ENCODE measurements at places on chromosomes 3 and 15. TPM values are rescaled to one million over a fixed set of nuclear protein-coding genes. Genes with fewer than 3 reads are reported as not detected.

DNA sequence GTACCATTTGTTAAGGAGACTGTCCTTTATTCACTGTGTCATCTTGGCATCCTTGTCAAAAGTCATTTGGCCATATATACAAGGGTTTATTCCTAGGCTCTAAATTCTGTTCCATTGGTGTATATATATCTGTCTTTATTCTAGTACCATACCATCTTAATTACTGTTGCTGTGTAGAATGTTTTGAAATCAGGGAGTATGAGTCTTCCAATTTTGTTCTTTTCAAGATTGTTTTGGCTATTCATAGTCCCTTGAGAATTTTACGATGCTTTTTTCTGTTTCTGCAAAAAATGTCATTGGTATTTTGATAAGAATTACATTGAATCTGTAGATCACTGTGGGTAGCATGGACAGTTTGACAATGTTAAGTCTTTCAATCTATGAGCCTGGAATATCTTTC lies 28.7 kb downstream of the PFN2 start:
- DNase-seq = no peak

DNA sequence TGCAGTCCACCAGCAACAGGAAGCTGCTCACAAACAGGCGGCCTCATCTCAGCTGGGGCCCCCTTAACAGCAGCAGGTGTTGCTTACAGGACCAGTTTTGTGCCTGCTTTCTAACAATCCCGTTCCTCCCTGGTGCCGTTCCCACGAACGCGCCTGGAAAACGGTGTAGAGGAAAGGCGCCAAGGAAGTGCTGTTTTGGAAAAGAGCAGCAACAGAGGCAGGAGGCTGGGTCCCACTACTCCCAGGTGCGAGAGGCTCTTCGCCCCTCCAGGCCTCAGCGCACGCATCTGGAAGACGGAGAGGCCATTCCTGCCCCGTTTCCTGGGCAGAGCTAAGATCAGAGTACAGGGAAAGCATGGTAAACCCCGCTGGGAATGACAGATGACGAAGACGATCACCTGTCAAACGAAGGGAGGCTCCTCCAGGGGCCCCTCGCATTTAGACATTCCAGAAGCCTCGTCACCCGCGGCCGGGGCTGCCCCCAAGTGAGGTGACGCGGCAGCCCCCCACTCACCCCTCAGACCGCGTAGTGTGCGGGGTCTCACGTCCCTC lies 603 bp downstream of the SCAPER start:
- no peak for DNase-seq

DNA sequence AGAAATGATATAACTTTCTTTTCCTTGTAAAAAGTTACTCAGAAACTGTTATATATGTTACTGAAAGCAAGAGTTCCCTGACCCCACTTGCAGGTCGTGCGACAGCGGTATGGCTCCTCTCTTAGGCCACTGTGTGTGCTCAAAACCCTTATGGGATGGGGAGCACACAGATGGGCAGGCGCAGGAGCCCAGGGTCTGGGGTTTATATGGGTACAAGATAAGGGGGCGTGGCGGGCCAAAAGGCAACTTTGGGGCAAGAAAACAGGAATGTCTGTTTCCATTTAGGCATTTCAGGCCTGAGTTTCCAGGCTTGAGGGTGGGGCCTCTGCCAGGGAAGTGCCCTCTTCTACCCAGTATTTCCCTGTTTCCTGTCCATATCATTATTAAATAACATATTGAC lies 736.5 kb downstream of the VGLL3 start:
- no peak for DNase-seq

DNA sequence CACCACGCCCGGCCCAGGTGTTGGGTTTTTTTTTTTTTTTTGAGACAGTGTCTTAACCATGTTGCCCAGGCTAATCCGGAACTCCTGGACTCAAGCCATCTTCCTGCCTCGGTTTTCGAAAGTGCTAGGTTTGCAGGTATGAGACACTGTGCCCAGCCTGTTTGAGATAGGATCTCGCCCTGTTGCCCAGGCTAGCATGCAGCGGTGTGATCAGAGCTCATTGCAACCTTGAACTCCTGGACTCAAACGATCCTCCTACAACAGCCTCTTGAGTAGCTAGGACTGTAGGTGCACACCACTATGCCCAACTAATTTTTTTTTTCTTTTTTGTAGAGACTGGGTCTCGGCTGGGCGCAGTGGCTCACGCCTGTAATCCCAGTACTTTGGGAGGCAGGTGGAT lies 20.3 kb upstream of the ITPKA start:
- no peak for DNase-seq

- DNase-seq = no peak
Observed at GRCh38 chr15:75112848-75113492, 88.7 kb upstream of the C15orf39 start.

DNA sequence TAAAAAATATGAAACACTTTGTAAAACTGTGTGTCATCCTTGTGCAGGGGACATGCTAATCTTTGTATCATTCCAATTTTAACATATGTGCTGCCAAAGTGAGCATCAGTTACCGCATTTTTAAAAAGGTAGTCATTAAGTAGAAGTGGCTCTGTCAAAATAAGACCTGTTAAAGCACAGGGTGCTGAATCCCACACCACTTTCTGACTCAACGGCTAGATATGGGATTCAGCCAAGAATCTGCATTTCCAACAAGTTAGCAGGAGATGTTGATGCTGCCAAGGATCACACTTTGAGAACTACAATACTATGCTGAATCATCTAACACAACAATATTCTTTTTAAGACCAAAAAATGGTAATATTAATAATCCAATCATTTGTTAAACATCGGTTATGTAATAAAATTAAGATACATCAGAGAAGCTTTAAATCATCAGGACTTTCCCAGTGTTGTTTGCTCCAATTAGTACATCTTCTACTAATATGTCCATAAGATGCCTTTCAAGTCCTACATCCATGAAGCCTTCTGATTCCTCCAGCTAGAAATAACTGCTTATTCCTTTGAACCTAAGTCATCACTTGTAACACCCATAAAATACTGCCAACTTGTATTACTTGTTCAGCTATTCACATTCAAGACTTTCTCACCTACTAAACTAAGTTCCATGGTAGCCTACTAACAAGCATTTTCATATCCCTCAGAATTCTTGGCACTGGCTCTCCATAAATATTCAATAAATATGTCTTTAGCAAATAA lies 71.1 kb downstream of the TBL1XR1 start:
- DNase-seq = no peak

- DNase-seq = no peak
Observed at GRCh38 chr3:179045719-179046402, 25.7 kb downstream of the ZMAT3 start.

GRCh38 chr3:197728487-197728886 lies 8.2 kb downstream of the RUBCN start:
- no peak for DNase-seq

- DNase-seq = no peak
Observed at GRCh38 chr15:47844437-47844836, 127.1 kb downstream of the SEMA6D start.

DNA sequence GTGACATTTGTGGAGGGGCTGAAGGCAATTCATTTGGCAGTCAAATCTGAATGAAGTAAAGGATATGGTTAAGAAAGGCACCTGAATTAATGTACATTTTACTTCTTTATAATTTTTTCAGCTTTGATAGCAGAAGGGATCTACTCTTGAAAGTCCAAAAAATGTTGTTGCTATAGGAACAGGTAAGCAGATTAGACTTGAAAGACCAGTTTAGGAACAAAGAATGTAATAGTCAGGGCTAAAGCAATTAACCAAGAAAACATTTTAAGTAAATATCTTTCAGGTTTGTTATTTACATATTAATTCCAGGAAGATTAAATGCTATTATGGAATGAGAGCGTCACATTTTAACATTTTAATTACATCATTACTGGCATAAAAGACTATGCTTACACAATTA lies 1.1 kb downstream of the ATP13A4 start:
- no peak for DNase-seq

- no peak for DNase-seq
Observed at GRCh38 chr3:126889276-126890201, 93.4 kb upstream of the PLXNA1 start.

DNA sequence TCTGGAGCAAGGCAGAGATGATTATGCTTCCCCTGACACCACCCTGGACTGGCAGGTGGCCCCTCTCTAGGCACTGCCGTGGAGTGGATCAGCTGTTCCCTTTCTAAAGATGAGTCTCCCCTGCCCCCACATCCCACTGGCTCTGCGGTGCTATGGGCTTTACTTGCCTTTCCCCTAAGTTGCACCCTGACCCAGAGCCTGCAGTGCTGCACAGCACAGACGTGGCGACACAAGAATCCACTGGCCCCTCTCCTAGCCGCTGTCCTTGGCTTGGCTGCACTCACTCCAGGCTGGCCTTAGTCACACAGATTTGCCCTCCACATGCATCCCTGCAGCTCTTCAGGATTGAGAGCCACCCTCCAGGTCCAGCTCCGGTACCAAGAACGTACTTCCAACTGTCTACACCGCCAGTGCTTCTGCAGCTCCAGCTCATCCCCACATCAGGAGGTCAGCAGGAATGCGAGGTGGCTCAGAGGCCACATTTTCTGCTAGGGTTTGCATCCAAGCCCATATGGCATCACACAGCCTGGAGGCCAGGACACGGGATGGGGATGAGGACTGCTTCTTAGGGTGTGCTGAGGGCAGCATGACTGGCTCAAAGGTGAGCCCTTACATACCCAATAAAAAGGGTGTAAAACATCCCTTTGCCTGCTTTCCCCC lies 82.4 kb upstream of the RASGRF1 start:
- no peak for DNase-seq

- DNase-seq = no peak
Observed at GRCh38 chr3:9949115-9949514, 3.1 kb downstream of the PRRT3 start.

DNA sequence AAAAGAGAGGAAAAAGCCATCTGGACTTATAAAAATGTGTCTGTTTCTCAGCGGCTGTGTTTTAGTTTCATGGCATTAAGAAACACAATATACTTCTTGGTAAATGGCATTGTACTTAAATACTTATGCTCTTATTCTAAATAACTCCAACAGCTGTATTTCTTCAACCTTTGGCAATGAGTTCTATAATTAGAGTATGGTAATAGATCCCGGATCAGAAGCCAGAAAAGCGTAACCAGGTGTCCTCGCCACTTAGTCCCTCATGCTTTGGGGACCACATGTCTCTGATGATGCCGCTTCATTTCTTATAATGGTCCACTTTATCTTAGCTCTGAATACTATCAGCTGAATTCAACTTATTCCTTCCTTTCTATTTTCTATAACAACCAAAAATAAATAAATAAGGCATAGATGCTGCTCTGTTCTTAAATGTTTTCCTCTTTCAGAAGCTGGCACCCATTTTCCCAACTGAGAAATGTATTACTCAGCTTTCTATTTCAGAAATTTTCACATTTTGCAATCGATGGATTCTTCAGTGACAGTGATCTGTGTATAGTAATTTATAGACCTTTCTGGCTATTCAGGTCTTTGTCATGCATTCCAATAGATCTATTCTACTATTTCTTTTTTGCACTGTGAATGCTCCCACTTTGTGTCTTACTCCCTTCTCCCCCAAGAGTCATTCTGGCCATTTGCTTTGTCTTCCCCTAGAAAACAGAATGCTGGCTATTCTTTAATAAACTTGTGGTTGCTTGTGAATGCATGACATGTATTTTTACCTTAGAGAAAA lies 87.6 kb upstream of the KBTBD8 start:
- DNase-seq = no peak

GRCh38 chr3:141388823-141389621 lies 20.7 kb downstream of the ZBTB38 start:
- no peak for DNase-seq

DNA sequence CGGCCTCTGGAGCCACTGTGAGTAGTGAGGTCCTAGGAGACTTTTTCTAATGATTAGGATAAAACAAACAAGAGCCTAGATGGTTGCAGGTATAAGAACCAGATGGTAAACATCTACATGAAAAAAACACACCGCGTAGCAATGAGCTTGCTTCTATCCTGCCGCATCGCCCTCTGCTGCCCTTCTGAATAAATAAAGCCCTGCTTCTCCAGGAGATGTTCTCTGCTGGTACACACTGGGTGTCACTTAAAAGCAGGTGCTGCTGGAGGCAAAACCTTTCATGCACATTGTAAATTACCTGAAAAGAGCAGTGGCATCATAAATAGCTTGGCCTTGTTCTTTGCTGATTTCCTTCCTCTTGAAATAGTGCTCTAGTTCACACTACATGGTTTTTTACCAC lies 164.4 kb upstream of the TOPAZ1 start:
- no peak for DNase-seq

- DNase-seq = peak; percentile 20
Observed at GRCh38 chr15:73800662-73801345, 47.7 kb upstream of the INSYN1 start.

- DNase-seq = no peak
Observed at GRCh38 chr3:181329024-181329423, 339.5 kb upstream of the DNAJC19 start.

GRCh38 chr15:91445695-91446228 lies 345.7 kb downstream of the SV2B start:
- DNase-seq = no peak

GRCh38 chr3:123448536-123449101 lies at the start of gene ADCY5:
Gene ADCY5, minus strand, starts transcription at chr3:123449090. Its CDS starts 545 bp downstream, at chr3:123448545.
- no peak for DNase-seq

DNA sequence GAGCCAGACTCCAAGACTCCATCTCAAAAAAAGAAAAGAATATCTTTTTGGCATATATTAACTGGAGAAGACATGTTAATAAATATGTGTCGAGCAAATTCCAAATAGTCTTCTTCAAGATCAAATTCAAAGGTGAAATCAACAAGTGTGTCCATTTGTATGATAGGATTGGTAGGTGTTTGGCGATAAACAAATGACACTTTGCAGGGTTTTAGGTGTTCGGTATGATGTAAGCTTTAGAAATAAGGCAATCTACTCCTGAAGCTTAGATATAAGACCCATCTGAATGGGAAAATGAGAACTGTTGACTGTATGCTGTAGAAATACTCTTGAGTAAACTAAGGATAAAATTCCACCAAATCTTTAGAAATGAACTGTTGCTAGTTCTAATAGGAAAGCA lies 75.8 kb upstream of the FNDC3B start:
- DNase-seq = no peak

DNA sequence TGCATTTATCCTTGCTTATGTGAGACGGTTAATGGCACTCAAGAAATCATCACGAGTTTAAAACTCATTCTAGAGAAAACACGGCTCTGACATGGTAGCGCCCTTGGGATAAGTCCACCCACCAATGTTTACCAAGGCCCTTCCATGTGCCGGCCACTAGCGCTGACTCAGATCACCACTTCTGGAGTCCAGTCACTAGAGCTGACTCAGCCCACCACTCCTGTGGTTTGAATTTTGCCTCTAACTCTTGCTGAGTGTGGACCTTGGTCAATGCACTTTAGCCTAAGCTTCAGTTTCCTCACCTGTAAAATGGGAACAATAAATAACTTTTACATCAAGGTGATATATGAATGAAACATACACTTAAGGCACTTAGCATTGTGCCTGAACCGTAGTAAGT lies 358.4 kb upstream of the PROK2 start:
- DNase-seq = no peak

The SLC28A2 gene
- total RNA-seq = not detected

The SLC6A11 gene
- not detected for total RNA-seq

The PPP2R3A gene
- 18.0 TPM for total RNA-seq

The C15orf62 gene
- total RNA-seq = 0.54 TPM

The FGF7 gene
- 63.6 TPM for total RNA-seq

The AHSG gene
- not detected for total RNA-seq

The GUCA1C gene
- not detected for total RNA-seq

The HCN4 gene
- not detected for total RNA-seq
